ENCODE measurements at places on chromosomes 6 and 20.

GRCh38 chr6:22205266-22205665, 91.6 kb downstream of the PRL start:
- no peak for DNase-seq

- DNase-seq = no peak
These were observed 259.3 kb downstream of the NRN1 start for GRCh38 chr6:5747379-5747778.

DNA sequence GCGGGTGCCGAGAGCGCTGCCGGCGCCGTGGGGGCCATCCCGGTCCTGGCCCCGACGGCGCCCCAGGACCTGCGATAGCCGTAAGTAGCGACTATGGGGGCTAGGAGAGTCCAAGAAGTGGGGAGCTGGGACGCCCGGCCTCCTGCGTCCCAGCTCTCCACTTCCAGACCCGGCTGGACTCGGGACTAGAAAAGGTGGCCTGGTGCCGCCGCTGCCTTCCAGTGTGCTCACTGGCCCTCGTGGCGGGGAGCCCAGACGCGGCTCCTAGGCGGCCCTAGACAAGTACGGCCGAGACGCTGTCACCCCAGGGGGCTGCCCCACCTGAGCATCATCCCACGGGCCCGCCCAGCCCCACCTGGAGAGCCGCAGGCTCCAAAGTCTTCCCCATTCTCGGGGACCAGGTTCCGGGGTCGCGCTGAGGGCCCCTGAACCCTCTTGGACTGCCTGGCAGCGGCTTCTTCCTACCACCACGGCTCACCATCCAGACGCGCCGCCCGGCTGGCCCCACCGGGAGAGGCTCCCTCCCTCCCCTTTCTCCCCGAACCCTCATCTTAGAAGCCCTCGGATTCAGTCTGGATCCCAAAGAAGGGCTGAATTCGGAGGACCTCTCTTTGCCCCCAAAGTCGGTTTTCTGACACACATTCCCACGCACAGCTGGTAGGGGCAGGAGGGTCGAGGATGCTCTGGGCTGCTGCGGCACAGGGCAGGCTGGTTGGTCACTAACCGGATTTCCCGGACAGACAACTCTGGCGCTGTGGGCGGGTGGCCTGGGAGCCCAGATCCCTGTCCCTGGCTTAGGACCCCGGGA, 870 bp upstream of the MDFI start:
- DNase-seq = no peak

DNA sequence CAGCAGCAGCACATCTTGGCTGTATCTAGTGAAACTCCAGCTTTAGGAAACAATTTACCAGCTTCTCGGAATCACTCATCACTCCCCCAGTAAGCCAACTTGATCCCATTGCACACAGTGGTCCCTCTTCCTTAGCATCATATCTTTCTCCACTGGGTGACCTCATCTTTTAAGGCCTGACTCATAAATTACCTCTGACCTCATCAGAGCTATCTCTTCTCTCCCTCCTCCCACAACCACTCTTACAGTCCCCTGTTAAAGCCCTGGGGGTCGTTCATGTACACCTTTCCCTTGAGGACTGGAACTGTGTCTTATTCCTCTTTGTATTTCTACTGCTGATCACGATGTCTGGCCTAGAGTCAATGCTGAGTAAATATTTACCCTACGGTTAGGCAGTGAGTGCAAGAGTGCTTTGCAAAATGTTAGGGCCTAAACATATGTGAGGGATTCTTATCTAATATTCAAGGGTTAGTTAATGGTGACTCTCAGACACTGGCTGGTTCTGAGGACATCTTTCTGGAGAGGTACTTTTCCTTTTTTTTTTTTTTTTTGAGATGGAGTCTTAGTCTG, 187.2 kb downstream of the LRFN2 start:
- DNase-seq = no peak
